Type B pancreatic cell (in vitro differentiated cells): ENCODE measurements at places on chromosomes 7 and 10. TPM values are rescaled to one million over a fixed set of nuclear protein-coding genes. Genes with fewer than 3 reads are reported as not detected.

DNA sequence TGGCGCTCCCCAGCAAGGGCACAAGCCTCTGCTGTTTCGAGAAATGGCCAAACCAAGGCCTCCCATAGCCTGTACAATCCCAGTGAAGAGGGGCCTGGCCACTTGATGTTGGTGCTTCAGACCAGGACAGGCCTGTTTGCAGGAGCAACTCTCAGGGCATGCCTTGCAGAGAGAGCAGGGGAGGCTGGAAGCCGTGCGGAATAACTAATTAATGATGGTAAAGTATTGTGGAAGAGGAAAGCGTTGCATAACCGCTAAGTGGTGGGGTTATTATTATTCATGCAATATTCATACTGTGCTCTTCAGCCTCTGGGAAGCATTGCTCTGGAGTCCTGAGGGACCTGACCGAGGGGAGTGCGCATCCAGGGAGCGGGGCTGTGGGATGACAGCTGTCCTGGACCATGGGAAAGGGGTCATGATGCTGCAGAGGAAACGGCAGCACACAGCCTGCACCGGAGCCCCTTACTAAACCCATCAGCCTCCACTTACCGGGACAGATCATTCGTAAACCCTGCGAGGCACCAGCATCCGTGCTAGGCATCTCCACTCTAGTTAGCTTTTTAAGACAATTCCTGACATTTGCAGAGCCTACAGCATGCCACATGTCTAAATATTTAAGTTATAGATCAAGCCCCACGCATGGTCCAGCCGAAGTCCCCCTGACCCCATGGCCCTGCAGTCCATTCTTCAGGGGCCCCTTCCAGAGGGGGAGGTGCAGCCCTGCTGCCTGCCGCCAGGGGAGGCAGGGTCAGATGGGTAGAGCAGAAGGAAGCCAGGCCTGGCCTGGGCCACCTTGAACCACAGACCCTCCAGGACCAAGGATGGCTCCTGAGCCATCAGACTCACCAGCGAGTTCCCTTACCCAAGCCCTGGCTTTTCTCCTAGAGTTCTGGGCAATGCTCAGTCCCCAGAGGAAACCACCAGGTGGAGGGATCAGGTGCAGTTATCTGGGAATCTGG, 11.6 kb downstream of the TMEM273 start:
- H3K27ac ChIP-seq: no peak overlapping the region
- H3K36me3 ChIP-seq: no peaks in the 10 kb centered on the region
- no peak overlapping the region for H3K4me3 ChIP-seq
- peaks cover 3% of the 10 kb centered on the region for H3K27me3 ChIP-seq
- peaks cover 4% of the 10 kb centered on the region for H3K4me1 ChIP-seq
- DNase-seq: peak; percentile 40

DNA sequence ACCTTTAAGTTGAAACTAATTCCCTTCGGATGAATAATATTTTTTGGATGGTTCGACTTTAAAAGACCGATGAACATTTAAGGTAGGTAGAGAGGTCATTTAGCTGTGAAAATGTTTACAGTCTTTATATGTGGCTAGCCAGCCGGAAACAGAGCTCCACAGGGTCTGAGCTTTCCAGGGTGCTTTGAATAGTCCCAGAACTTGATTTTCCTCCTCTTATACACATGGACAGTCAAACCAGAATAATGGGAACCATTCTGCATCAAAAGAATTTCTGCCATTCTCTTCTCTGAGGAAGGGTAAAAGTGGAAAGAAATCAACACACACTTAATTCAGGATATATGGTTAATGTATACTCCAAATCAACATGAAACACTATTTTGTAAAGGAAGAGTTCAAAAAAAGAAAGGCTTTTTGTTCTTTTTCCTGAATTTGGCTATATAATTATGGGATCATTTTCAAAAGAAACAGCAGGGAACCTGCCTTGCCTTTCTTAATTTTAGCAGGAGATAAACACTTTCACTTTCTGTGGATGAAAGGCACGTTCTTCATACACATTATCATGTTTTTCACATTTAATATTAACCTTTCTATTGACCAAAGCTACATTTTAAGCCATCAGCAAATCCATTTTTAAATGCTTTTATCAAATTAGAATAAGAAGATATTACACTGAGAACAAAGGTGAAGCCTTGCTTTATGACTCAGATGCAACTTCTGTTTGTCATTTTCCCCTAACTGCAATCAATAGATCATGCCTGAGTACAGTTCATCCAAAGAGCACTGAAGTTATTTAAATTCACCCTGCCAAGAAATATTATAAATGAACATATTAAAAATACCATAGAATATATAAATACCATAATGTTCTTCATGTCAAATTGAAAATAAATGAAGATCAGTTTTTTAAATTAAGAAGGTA, 307.3 kb downstream of the THSD7A start:
- H3K27me3 ChIP-seq: no peaks in the 10 kb centered on the region
- H3K36me3 ChIP-seq: no peaks in the 10 kb centered on the region
- no peak overlapping the region for H3K27ac ChIP-seq
- peaks cover 11% of the 10 kb centered on the region for H3K4me1 ChIP-seq
- no peak for DNase-seq

- H3K4me3 ChIP-seq: no peak overlapping the region
- H3K27me3 ChIP-seq: peaks cover 28% of the 10 kb centered on the region
- no peaks in the 10 kb centered on the region for H3K36me3 ChIP-seq
- no peak for DNase-seq
- H3K27ac ChIP-seq: peak overlapping the region; percentile 36
These were observed 9.4 kb upstream of the ZC3HAV1 start for GRCh38 chr7:139118805-139119485.

Gene ACSM6
- not detected in 2 replicates for total RNA-seq

DNA sequence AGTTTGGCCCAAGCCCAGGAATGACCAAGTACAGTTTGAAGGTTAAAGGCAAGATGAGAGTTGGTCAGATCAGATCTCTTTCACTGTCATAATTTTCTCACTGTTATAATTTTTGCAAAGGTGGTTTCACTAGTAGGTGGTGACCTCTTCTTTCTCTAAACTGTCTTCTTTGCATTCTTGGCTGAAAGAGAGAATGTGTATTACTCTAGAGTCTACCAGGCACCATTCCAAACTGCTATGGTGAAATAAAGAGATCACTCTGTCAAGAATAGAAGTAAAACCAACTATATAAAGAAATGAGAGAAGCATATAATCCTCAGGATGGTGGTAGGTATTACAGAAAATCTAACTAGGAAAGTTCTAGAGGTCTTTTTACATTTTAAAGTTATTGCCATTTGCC, 72.7 kb downstream of the DYNC1I1 start:
- no peak overlapping the region for H3K4me3 ChIP-seq
- H3K4me1 ChIP-seq: peaks cover 24% of the 10 kb centered on the region
- DNase-seq: no peak

DNA sequence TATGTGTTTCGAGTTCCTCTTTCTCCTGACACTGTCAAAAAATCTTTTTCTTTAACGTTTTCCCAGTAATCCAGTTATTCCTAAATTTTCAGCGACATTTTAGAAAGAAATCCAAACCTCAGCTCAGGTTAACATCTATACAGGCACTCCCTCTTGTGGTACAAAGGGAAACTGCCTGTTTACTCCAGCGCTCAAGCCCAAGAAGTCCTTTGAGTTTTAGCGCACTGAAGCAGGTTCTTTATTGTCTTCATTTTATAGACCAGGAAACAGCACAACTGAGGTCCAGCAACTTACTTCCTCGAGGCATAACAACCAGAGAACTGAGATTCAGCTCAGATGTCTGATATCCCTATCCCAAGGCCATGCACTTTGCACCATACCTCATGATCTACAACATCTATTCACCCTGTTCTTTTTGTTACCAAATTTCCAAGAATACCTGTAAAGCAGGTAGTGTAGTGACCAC, 287.2 kb upstream of the MKLN1 start:
- no peak overlapping the region for H3K4me3 ChIP-seq
- H3K36me3 ChIP-seq: peaks cover 3% of the 10 kb centered on the region
- no peak for DNase-seq

Gene CTAGE6
- total RNA-seq: 0.12 and 0.14 TPM in 2 replicates

DNA sequence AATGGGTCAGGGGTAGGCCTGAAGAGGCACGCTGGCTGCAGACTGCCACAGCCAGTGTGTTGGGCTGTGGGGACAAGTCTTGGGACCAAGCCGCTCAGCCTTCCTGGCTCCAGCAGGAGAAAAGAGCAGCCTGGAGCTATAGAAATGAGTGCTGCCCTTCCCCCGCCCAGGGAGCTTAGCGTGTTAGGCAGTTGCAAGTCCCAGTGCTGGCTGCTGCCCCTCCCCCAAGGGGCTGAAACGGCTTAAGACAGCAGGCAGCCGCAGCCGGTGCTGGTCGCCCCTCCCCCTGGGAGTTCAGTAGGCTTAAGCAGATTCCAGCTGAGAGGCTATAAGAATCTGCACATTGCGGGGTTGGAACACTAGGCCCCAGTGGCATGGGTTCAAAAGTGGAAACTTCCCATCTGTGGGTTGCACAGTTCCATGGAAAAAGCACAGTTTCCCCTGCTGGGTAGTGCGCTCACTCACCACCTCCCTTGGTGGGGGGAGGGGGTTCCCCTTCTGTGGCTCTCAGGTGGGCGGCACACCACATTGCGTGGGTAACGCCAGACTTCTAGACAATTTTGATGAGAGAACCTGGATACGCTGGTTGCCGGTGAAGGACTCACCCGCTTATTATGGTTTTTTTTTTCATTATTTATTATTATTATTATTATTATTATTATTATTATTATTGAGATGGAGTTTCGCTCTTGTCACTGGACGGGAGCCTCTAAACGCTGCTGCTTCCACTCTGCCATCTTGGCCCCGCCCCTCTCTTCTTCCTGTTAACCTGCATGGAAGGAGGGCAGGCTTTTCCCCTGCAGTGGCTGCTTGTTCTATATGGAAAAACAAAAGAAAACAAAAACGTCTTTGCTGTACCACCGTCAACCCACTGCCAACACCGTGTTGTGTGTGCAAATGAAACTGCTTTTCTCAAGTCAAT, 151.1 kb downstream of the CXCL12 start:
- peak overlapping the region; percentile 57 for H3K4me3 ChIP-seq
- H3K27me3 ChIP-seq: no peaks in the 10 kb centered on the region
- peak; percentile 76 for DNase-seq

DNA sequence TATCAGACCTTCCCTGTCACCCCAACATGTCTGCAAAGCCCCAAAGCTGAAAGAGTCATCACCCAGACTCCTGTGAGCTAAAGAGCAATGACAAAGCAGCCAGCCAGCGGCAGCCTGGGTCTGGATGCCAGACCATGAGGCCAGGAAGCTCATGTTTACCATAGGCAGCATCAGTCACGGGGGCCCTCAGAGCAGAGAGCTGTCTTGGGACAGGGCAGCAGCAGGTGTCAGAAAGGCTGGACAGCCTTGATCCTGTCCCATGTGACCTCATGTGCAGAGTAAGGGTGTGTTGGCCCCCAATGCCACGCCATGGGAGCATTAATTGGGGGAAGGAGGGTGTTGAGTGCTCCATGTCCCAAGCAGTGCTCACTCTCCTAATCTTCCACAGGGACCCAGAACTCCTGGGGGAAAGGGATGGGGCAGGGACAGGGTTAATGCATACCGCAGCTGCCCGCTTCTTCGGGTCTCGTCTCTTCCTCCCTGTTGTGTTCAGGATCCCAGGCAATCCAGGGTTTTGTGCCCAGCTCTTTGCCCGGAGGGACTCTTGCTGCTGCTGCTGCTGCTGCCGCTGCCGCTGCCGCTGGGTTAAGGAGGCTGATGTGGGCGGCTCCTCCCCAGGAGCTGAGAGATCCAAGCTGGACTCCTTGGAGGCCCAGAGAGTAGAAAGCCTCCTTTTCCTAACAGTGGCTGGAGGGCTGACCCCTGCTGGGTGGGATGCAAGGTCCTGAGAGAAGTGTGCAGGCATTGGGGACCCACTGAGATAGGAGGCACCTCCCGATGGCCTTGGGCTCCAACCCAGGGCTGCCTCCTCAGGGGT, 7.1 kb downstream of the CCDC201 start:
- no peak for DNase-seq
- no peak overlapping the region for H3K27ac ChIP-seq
- no peaks in the 10 kb centered on the region for H3K36me3 ChIP-seq
- no peaks in the 10 kb centered on the region for H3K27me3 ChIP-seq
- no peaks in the 10 kb centered on the region for H3K4me1 ChIP-seq

Gene MALRD1
- total RNA-seq: 1.4 and 1.8 TPM in 2 replicates

Gene EBF3
- 0.81 and 26.1 TPM in 2 replicates for total RNA-seq

Gene LAMB1
- 141 and 226 TPM in 2 replicates for total RNA-seq

GRCh38 chr10:91672021-91672608, 39.2 kb upstream of the PPP1R3C start:
- no peak overlapping the region for H3K27ac ChIP-seq
- no peaks in the 10 kb centered on the region for H3K27me3 ChIP-seq
- no peaks in the 10 kb centered on the region for H3K36me3 ChIP-seq

DNA sequence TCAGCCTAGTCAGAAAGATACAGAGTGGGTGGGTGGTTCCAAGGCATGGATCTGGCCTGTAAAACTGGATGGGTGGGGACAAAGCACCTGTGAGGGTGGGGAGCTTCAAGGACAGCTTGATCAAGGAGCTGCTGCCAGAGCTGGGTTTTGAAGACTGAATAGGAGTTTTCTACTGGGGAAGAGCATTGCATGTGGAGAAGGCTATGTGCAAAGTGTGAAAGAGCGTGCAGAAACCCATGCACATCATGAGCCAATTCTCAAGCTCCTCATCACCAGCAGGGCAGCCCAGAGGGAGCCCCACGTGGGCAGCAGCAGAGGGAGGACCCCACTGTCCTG, 58.6 kb downstream of the PDGFA start:
- no peak overlapping the region for H3K4me3 ChIP-seq
- no peaks in the 10 kb centered on the region for H3K36me3 ChIP-seq
- no peak for DNase-seq
- peaks cover 17% of the 10 kb centered on the region for H3K4me1 ChIP-seq

GRCh38 chr10:3486346-3487065, 298.5 kb downstream of the KLF6 start:
- H3K27ac ChIP-seq: peak overlapping the region; percentile 68
- DNase-seq: no peak

DNA sequence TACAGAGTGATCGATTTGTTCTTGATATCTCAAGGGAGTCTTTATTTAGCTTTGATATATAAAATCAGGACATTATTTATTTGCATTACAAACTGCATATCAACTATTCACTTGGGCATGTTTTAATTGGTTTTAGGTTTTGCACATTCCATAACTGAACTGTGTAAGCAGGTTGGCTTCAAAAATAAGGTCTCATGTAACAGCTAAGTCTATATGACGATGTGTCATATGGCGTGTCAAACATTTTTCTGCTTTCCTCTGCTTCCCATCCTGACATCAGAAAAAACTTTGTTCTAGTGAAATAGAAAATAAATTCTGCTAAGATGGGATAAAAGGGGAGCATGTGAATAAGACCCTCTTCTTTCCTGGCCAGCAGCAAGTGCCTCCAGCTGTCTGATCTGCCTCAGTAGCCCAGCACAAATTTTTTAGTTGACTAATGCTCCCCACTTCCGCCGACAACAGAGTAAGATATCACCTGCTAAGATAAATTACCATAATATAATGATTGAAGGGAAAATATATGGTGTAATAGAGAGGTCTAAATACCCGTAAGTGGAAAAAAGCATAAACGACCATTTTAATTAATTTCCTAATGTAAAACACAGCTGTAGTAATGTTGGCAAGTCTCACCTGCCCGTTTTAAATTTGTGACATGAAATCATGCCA, 180.5 kb downstream of the TAX1BP1 start:
- no peaks in the 10 kb centered on the region for H3K27me3 ChIP-seq
- H3K27ac ChIP-seq: no peak overlapping the region
- no peak overlapping the region for H3K4me3 ChIP-seq
- no peak for DNase-seq
- H3K36me3 ChIP-seq: no peaks in the 10 kb centered on the region

GRCh38 chr7:66170309-66171231, 34.6 kb upstream of the TPST1 start:
- DNase-seq: no peak
- peaks cover 5% of the 10 kb centered on the region for H3K4me1 ChIP-seq
- H3K36me3 ChIP-seq: no peaks in the 10 kb centered on the region

Gene FKBP9
- total RNA-seq: 76.0 and 131 TPM in 2 replicates

- H3K27ac ChIP-seq: no peak overlapping the region
- H3K4me3 ChIP-seq: no peak overlapping the region
- DNase-seq: no peak
- H3K36me3 ChIP-seq: peaks cover 19% of the 10 kb centered on the region
- peaks cover 6% of the 10 kb centered on the region for H3K4me1 ChIP-seq
These were observed 41.6 kb downstream of the RBM28 start for GRCh38 chr7:128302139-128302538.
